ENCODE measurements at places on chromosomes 4 and X.
A peak's percentile ranks its signal among the peaks of the same experiment; 100 is the strongest.

DNA sequence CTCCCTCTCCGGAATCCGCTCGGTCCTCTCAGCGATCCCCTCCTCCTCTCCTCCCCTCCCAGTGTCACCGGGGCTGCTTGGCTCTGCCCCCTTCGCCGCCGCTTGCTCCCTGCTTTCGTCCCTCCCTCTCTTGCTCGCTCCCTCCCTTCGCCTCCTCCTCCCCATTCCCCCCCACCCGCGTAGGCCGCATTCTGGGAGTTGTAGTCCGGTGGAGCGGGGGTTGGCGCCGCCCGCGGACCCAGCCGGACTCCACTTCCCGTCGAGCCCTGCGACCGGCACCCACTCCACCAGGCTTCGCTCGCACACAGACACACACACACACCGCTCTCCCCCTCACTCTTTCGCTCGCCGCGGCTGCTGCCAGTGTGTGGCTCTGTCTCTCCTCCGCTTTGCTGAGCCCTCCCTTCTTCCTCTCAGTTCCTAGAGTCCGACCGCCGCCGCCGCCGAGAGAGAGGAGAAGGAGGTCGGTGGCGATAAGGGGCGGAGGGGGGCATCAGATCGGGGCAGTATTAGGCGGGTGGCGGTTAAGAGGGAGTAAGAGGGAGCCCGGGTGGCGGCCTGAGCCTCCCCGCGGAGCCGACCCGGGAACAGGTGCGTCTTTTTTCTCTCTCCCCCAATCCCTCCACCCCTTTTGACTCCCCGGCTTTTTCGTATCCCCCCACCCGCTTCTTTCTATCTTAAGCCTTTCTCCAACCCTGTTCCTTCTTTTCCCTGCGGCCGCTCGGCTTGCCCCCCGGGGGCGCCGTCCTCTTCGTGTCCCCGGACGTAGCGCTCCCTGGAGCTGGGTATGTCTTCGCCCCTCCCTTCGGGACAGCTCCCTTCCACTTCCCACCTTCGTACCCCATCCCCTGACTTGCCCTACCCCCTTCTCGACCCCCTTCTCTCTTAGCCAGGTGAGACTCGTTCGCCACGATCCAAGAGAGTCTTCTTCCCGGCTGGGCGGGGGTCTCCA, at the start of gene BCORL1:
Gene BCORL1 (plus strand): TSS at position 336 of the 952 bp plus-strand sequence. CDS start 22,597 bp downstream, outside the sequence.
- peak; percentile 85 for DNase-seq

DNA sequence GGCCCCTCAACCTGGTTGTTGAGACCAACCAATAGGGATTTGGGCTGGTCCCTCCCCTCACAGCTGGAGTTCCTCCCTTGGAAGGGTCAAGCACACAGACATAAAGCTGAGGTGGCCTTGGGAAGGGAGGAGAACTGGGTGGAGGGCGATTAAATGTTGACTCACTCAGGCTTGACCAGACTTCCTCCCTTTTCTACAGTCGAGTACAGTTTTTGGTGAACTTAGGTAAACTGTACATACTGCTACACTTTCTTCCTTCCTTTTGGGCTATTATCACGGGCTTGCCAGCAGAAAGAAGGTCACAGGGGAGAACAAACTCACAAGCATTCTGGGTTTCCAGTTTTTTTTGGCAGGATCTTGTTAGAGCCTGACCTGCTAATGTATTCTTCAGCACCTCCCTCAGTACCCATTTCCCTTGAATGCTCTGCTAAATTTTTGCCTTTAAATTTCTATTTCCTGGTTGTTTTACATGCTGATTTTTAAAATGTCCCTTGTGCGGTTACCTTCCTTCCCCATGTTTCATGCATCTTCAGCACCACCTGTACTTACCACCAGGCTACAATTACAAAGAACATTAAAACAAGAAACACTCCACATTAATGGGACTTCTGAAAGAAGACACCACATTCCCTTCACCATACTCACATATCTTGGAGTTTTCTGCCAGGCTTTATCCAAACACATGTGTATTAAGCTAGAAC, 135.2 kb upstream of the RASGEF1B start:
- DNase-seq = peak; percentile 20

GRCh38 chr4:109332926-109333464, 30.5 kb upstream of the COL25A1 start:
- DNase-seq = no peak

DNA sequence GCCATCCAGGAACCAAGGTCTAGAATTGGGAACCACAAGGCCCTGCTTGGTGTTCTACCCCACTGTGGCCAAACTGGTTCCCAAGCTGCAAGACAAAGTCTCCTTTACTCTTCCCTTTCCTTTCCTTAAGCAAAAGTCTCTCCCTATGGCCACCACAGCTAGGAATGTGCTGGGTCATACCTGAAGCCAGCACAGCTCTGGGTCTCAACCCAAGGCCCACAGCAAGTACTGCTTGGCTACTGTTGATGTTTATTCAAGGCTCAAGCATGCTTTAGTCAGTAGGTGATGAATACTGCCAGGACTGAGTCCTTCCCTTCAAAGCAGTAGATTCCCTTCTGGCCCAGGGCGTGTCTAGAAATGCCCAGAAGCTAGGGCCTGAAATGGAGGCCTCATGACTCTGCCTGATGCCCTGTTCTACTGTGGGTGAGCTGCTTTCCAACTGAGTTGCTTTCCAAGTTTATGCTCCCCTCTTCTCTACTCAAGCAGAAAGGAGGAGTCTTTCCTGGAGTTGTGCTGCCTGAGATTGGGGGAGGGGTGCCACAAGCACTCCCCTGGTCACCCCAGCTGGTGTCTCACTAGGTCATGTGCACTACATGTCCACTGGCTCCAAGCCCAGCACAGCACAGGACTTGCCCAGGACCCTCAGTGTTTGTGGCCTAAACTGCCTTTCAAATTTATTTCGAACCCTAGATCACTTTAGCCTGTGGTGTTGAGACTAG, 44.9 kb downstream of the STAP1 start:
- DNase-seq = no peak

- DNase-seq = no peak
Measured at GRCh38 chrX:72392816-72393800, 87.4 kb upstream of the CITED1 start.

- no peak for DNase-seq
Measured at GRCh38 chr4:100269446-100269845, 79.2 kb upstream of the DDIT4L start.

DNA sequence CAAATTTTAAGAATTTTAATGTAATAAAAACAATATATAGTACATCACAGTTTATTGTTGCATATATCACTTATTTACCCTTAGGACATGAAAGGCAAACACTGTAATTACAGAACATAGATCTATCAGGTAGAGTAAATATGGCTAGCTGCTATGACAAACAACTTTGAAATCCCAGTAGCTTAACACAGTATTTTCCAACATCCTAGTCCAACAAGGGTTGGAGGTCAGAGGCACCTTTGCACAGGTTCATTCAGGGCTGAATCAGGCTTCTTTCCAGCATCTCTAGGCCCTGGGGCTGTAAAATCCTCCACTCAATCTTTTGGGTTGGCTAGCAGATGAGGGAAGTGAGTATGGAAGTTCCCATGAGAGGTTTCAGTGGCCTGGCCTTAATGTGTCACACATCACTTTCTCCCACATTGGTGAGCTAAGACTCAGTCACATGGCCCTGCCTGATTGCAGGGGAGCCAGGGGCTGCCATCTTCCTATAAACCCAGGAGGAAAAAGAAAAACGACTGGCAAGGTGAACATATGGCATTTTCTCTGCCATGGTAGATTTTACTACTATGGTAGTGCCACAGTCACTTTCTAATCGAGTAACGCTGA, 32.9 kb downstream of the HERC6 start:
- DNase-seq = no peak

GRCh38 chrX:16528620-16529019, 121.3 kb upstream of the S100G start:
- DNase-seq = no peak

DNA sequence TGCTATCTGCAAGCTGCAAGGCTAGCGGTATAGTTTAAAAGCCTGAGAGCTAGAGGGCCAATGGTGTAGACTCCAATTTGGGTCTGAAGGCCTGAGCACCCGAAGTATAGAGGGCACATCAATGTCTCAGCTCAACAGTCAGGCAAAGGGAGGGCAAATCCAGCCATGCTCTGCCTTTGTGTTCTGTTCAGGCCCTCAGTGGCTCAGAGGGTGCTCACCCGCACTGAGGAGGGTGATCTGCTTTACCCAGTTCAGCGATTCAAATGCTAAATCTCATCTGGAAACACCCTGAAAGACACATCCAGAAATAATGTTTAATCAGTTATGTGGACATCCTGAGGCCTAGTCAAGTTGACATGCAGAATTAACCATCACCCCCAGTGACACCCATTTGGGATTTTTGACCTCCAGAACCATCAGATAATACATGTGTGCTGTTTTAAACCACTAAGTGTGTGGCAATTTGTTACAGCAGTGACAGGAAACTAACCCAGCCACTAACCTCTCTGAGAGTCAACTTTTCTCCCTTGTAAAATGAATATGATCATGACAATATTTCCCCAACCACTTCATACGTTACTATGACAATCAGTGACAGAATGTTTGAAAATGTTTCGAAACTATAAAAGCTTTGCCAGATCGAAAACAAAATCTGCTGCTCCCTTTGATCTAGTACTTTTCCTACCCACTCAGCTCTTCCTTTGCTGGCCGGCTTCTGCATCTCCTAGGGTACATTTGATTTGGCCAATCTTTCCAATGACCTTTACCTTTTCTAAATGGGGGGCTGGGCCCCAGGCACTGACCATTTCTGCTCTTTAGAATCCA, 8.4 kb upstream of the TBL1X start:
- no peak for DNase-seq

Measured in nephron progenitor cell (in vitro differentiated cells).